ENCODE measurements at places on chromosomes 2 and 18.

DNA sequence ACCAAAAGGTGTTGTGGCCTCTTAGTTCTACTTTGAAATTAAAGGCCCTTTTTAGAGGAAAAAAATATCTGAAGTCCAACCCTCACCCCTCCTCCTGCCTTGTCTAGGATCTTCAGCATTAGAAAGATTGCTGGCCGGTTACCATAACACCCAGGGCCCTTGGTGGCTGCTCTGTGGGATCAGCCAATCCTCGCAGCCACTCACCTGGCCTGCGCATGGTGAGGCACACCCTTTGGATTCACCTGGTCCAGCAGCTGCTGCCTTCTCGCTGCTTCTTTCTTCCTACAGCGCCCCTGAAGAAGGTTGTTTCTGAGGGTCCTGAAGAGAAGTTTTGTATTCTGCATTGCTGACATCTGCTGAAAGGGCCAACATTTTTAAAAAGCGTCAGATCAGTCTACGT, 25.2 kb downstream of the DYTN start:
- DNase-seq, result no peak

- DNase-seq, result no peak
Observed at GRCh38 chr2:48479915-48480314, 50.0 kb upstream of the STON1 start.

DNA sequence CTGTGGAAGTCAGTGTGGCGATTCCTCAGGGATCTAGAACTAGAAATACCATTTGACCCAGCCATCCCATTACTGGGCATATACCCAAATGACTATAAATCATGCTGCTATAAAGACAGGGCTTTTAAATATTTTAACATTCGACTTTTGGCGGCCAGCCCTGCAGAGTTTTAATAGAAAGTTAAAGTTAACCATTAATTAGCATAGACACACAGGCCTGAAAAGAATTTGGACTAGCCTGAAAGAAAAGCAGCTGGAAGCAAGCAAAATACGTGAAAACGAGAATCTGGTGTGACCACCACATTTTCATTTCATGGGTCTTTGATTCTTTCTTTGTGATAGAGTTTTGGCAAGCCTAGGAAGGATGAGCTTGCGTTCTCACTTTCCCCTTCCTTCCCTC, 184.0 kb downstream of the SCG2 start:
- DNase-seq, result no peak

- DNase-seq, result no peak
Observed at GRCh38 chr2:132782176-132782783, 112.3 kb upstream of the LYPD1 start.

GRCh38 chr2:115999039-115999438, 1556.6 kb downstream of the DPP10 start:
- no peak for DNase-seq

- no peak for DNase-seq
Observed at GRCh38 chr2:204566439-204566838, 21.2 kb downstream of the PARD3B start.

DNA sequence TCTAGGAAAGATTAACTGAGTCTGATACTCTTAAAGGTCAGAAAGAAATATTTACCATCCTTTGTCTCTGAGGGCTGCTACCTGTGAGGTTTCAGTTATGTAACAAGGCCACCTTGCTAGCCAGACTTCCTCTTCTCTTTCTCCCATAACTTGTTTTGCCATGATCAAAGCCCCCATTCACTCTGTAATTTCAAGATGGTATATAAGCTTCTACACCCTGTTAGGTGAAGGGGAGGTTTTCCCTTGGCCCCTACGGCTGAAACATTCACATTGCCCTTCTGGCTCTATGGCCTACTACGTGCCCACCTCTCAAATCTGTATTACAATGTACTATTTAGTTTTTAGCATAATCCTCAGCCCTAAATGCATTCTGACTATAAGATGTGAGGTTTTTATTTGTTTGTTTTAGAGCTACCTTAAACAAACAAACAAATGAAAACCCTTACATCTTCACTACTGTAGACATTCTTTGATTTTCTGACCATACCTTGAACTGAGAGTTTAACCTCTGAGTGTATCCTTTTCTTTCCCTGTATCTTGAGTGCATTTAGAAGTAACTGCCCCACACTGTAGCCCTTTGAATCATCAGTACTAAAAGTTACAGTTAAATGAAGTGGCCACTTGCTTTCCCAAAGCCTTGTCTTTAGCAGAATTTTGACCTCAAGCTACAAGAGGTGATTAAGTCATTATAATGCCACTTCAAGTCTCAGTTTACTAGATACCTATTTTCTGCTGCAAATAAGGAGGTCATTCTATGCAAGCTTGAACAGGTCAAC, 332.2 kb downstream of the SOCS6 start:
- DNase-seq, result no peak

GRCh38 chr18:67964462-67964861, 447.9 kb upstream of the DSEL start:
- no peak for DNase-seq

- DNase-seq, result no peak
Observed at GRCh38 chr2:28332696-28333095, 60.0 kb upstream of the FOSL2 start.

- no peak for DNase-seq
Observed at GRCh38 chr2:102313950-102314349, 2.6 kb downstream of the IL1RL1 start.

DNA sequence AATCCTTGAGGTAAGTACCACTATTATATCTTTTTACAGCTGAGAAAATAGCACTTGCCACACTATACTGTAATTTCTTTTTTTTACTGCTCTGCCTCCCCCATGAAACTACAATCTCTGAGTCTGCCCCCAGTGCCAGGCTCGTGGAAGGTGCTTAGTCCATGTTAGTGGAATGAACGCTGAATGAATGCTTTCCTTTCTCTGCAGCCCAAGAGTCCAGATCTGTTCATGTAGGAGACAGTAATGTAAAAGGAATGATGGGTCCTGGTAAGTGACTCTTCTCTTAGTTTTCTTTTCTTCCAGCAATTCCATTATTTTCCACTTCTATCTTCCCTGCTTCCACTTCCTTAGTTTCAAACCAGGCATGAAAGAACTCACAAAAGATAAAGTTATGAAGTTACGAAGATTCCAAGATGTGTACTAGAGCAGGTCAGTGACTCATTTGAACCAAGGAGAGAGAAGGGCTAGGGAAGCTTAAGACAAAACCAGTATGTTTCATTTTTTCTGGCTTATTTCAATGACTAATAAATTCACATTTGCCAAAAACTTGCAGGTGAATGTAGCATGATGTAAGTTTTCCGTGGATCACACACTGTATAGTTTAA, 46.0 kb downstream of the ARHGEF33 start:
- DNase-seq, result no peak

- DNase-seq, result no peak
Observed at GRCh38 chr2:132697556-132698205, 27.7 kb upstream of the LYPD1 start.

DNA sequence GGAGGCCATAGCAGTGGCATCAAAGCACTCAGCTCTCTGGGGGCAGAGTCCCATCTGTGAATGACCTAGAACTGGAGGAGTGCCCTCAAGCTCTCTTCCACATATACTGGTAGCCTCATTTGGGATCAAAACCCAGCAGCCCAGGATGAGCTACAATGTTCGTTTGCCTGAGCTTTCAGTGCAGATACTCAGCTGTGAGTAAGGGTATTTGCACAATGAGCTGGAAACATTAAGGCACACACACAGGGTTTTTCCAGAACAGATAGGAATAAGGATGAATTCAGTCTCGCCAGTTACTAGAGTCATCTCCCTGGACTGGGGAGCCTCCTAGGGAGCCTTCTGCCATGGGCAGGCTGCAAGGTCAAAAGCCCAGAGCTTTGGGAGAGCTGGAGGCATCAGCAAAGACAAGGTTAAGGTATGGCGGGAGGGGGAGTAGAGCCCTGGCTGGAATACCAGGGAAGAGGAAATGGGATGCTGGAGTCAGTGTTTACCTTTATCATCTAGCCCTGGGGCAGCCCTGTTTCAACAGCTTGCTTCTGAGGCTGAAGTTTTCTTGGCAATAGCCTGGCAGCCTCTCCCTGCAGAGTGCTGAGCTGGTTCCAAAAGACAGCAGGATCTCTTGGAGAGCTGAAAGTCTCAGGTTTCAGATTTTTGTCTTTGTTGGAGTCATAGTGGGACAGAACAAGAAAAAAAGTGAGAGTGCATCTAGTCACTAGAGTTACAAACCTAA, 187.7 kb downstream of the LOXHD1 start:
- no peak for DNase-seq

GRCh38 chr2:141791521-141791920, 339.3 kb downstream of the LRP1B start:
- no peak for DNase-seq

GRCh38 chr18:36514778-36515177, 217.3 kb downstream of the FHOD3 start:
- DNase-seq, result no peak

DNA sequence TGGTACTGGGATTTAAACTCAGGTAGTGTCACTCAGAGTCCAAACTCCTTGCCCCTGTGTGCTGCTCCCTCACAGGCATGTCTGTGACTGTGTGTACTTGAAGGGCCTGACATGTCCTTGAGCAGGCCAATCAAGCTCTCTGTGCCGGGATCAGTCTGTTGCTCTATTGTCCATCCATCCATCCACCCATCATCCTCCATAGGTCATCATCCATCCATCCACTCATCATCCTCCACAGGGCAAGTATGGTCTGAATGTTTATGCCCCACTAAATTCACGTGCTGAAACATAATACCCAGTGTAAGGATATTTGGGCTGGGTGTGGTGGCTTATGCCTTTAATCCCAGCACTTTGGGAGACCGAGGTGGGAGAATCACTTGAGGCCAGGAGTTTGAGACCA, 24.5 kb upstream of the NEB start:
- DNase-seq, result no peak

GRCh38 chr2:147330925-147331324, 513.9 kb upstream of the ACVR2A start:
- DNase-seq, result no peak
